ENCODE measurements at places on chromosomes 3 and 15.
A peak's percentile ranks its signal among the peaks of the same experiment; 100 is the strongest.

GRCh38 chr3:99663977-99664376 is 25.6 kb downstream of the COL8A1 start:
- no peak for DNase-seq

DNA sequence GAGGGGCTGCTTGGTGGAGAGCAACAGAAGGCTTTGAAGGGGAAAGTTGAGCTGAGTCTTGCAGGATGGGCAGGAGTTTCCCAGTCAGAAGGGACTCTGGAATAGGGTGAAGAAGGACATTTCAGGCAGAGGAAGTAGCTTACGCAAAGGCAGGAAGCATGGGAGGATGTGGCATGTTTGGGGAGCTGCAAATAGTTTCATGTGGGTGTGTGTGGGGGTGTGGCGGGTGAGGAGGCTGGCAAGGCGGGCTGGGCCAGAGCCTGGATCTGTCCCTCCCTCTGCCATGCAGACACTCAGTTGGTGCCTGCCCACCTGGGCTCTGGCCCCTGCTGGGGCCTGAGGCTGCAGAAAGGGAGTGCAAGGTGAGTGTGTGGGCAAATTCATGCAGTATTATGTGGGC is 10.4 kb downstream of the TEX264 start:
- DNase-seq = peak; percentile 77

GRCh38 chr3:29279286-29279685 is 1.6 kb upstream of the RBMS3 start:
- DNase-seq = no peak

DNA sequence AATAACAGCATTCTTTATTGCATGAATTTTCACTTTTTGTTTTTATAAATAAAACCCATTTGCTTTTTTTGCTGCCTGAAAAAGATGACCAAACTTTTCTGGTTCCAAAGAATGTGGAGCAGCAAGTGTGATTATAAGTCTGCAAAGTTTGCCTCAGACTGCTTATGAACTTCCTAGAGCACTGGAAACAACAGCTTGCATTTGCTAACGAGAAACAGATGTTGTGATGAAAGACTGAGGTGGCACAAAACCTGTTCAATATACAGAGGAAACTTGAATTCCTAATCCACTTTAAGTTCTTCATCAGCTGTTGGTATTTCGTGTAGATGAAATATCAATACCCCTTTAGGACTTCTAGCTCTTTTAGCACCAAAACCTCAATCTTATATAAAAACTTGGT is 9.3 kb downstream of the ZPLD1 start:
- no peak for DNase-seq

- DNase-seq = no peak
Measured at GRCh38 chr15:27784107-27784506, 315.0 kb downstream of the OCA2 start.

DNA sequence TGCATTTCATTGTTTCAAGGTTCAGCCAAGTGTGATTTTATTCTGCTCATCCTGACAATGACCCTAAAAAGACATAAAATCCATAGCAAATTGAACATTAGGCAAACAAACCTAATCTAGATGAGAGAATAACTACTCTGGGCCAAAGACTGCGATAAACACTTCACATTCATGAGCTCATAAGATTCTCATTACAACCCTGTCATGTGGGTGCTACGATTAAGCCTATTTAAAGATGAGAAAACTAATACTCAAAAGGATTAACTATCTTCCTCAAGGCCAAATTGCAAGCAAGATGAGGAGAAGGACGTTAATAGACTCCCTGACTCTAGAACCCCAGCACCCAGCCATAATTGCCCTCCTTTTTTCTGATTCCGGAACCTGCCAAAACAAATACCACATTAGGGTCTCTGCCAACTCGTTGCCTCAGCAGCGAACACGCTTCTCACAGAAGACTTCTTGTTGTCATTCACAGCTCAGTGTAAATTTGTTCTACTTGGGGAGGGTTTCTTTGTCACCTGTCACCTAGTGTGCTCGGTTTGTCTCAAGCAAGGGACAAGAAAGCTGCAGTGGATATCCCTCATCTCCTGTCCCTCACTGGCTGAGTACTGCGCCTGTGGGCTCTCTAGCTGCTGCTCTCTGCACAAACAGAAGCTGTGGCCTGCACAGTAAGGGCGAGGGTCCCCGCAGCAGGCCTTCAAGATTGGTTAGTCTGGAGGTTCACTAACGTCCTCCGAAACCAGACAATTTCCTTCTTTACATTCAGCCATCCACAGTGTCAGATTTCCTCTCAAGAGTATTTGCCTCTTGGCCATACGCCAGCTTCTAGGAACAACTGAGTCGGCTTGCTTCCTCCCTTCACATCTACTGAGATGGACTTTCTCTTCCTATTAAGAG is 200.0 kb upstream of the UBE2E2 start:
- DNase-seq = no peak

- peak; percentile 62 for DNase-seq
Measured at GRCh38 chr3:195900436-195901355, 7.7 kb downstream of the TNK2 start.

DNA sequence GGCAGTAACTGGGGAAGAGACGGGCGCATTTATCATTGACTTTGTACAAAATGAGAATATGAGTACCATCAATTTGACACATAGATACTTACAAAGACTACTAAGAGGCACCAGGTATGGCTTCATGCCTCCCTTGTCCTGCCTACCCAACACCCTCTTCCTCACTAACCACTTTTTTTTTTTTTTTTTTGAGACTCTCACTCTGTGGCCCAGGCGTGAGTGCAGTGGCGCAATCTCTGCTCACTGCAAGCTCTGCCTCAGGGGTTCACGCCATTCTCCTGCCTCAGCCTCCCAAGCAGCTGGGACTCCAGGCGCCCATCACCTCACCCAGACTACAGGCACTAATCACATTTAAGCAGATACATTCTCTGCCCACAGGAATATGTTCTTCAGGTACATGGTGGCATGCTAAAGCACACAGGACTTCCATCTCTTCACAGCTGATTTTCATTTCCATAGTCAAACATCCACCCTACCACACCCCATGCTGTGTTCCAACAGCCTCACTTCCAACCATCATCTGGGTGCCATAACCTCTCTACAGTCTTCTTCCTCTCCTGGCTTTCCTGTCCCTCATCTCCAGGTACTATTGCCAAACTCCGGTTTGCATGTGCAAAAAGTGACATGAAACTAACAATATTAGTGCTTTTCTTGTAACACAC is 41.7 kb downstream of the RAB27A start:
- no peak for DNase-seq

DNA sequence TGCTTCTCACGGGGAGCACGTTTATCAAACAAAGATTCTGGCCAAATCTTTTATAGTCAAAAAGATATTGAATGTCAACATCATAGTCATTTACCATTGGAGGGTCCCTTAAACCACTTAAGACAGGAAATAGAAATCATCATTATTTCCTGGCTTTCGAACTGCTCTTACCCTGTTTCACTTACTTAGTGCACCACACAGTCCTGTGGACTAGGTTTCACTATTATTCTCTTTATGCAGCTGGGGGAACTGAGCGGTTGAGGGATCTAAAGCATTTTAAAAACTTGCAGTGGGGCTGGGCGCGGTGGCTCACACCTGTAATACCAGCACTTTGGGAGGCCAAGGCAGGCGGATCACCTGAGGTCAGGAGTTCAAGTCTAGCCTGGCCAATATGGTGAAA is 13.7 kb upstream of the TPRG1 start:
- DNase-seq = peak; percentile 23

- DNase-seq = peak; percentile 25
Measured at GRCh38 chr3:134486577-134487041, 752 bp downstream of the CEP63 start.

DNA sequence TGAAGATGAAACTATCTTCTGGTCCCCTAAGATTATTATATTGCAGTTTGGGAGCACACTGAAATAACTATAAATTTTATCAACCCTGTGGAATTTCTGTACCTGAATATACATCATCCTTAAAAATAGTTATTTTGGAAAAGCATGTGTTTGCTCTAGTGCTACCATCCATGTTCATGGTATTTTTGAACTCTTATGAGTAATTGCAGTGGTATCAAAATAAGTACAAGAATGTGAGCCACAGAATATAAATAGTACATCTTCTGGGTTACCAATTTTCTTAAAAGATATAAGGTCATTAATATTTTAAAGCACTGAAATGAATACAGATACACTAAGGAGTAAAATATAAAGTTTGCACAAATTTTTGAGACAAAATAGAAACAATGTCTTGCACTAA is 206.5 kb downstream of the CBLB start:
- DNase-seq = no peak

GRCh38 chr15:76363251-76363650 is 26.7 kb downstream of the ISL2 start:
- no peak for DNase-seq

GRCh38 chr15:50150349-50150748 is 31.3 kb upstream of the ATP8B4 start:
- DNase-seq = peak; percentile 55

DNA sequence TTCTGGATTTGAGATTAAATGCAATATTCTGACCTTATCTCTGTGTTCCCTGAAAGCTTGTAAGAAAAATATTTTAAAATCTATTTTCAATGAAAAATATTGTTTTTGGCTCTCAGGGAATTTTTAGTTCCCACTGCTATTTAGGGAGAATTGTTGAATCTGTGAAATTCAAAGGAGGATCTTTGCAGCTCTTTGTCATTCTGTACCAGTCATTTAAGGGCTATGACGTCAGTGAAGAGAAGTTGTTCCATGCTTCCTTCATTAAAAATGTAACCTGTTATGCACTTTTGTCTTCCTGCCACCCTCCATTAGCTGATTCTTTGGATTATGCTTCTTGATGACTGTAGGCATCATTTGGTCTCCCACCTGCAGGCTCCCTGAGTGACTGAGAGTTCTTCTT is 427.8 kb upstream of the C2CD4B start:
- DNase-seq = no peak

Data from activated CD4-positive, alpha-beta T cell treated with anti-CD3 and anti-CD28 coated beads, Interleukin-2, amount 50 U/mL, for 16 hours (primary cell).